ENCODE measurements at places on chromosomes 12 and 14.

- no peak for DNase-seq
These were observed 38.7 kb upstream of the DUSP6 start for GRCh38 chr12:89390802-89391673.

DNA sequence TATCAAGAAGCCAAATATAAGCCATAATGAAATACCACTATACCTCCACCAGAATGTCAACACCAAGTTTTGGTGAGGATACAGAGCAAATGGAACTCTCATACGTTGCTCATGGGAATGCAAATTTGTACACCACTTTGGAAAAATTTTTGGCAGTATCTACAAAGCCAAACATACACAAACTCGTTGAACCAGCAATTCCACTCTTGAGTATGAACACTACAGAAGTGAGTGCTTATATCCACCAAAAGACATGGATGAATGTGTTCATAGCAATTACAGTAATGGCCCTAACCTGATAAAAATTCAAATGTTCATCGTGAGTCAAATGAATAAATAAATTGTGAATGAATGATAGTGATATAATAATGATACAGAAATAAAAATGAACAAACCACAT, 24.8 kb downstream of the C12orf71 start:
- DNase-seq = no peak

DNA sequence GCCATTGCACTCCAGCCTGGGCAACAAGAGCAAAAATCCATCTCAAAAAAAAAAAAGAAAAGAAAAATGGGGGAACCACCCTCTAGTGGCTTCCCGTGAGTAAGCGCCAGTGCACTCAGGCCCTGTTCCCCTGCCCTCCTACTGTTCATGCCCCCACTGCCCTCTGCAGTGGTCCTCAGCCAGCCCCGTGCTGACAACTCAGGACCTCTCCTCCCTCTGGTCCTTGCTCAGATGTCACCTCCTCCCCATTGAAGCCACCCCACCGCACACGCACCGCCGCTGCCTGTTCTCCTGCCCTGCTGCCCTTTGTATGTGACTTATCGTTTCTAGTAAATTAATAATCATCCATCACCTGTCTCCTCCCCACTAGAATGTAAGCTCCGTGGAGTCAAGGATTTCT, 58.8 kb upstream of the DYNC1H1 start:
- no peak for DNase-seq

DNA sequence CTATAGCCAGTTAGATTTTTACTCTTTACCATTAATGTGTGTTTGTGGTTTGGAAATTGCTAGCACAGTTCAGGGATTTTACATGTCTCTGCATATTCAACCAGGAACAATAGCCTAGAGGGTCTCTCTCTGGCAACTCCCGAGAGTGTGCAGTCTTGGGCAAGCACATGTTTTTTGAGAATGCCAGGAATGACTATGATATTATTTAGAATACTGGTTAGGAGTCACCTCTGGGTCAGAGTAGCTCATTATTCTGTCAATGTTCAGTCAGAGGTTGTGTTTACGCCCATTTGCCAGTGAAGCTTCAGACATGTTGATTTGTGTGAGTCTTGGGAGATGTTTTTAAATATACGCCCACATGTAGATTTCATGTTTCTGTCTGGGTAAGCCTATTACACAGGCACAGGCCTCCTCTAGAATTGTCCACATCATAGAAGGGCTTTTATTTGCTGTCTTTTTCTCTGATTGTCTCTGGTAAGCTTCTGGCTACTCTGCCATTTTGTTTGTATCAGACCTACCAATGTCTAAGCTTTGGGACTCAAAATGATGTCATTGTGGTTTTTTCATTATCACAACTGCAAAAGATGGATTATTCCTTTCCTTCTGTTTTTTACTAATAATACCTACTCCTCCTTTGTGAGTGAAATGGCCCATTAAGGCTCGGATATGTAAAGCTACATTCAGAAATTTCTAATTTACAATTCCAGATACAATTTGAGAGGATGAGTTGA, 203.1 kb upstream of the PPFIA2 start:
- DNase-seq = no peak

- peak; percentile 13 for DNase-seq
These were observed 116.7 kb downstream of the BEGAIN start for GRCh38 chr14:100470523-100470897.

DNA sequence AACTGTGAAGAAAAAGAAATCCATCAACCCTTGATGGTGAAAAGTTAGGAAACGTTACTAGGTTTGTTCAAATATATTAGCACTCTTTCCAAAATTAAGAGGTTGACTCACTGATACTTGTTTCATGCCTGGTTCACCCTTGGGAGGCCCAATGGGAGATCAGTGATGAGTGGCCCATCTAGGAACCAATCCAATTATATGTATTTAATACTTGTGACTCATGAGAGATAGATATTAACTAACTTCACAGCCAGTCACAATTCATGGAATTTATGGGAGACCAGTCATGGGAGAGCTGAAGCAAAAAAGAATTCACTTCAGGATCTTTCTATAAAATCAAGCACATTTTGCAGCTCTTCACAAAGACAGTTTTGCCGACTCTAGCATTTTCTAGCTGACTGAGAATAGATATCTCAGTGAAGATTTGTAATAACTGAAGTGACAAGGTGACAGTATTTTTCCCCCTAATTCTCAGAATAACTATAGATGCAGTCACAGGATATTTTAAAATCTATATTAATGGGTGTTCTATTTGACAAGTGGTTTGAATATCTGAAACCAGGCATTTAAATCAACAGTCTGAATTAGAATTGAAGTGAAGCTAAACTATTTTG, 230.2 kb downstream of the EPS8 start:
- DNase-seq = peak; percentile 33

DNA sequence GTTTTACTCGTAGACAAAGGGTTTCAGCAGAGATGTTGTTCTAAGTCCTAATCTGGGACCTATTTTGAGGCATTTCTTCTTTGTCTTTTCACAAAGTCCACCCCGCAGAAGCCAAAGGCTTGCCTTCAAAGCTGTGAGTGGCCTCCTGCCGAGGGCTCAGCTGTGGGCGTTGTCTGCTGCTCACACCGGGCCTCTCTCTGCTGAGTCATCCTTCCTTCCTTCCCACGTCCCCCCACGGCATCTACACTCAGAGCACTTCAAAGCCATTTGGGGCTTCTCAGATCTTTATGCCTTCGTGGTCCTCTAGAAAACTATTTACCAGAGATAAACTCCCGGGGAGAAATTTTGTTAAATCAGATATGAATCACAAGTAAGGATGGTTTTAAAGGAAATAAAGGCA, 115.9 kb upstream of the TMPO start:
- DNase-seq = peak; percentile 22

DNA sequence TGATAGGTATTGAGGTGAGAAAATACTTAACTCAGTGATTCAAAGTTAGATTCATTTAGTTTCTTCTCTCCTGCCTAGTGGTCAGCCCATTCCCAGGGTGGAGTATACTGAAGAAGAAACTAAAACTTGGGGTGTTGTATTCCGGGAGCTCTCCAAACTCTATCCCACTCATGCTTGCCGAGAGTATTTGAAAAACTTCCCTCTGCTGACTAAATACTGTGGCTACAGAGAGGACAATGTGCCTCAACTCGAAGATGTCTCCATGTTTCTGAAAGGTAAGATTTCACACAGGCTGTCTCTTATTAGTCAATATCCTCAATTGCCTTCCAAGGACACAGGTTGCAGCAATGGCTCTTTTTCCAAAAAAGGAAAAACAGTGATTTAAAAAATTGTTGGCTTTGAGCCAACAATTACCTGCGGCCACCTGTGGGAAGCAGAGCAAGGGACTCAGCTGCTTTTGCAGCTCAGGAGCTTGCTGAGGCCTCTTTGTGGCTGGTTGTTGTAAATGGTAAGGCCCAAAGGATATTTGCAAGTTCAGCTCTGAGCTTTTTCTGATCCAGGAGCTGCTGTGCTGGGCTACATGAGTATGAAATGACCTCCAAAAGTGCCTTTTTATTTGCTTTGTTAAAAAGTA, 33.9 kb downstream of the TPH2 start:
- DNase-seq = no peak

GRCh38 chr12:42932936-42933335, 343.4 kb upstream of the PRICKLE1 start:
- no peak for DNase-seq

DNA sequence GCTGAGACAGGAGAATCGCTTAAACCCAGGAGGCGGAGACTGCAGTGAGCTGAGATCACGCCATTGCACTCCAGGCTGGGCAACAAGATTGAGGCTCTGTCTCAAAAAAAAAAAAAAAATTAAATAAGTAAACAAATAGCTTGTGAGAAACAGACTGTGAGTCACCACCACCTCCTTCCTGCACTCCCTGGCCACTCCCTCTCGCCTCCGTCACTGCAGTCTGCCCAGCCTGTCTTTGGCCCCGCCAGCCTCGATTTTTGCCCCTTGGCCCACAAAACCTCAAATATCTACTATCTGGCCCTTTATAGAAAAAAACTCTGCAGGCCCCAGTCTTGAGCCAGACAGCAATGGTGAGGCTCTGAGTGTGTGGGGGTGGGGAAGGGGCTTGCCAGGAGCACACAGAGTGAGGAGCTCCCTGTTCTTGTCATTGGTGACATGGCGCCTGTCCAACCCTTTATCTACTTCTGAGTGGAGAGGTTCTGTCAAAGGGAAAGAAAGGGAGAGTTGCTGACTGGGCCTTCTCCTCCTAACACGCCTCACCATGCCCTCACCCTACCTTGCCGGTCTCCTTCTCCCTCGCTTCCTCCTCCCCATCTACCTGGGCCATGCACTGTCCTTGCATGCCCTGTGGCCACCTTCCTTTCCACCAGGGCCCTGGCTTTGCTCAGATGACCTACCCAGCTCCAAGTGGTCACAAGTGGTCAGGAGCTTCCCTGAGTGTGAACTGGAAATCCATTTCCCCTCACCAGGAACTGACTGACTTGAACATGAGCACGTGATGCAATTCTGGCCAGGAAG, 22.1 kb downstream of the LGMN start:
- no peak for DNase-seq

- peak; percentile 3 for DNase-seq
These were observed 458.3 kb upstream of the SEL1L start for GRCh38 chr14:81991998-81992397.

- no peak for DNase-seq
These were observed 291.9 kb downstream of the SOX5 start for GRCh38 chr12:23657598-23657997.

GRCh38 chr12:89453121-89453978, 71.2 kb downstream of the GALNT4 start:
- no peak for DNase-seq

GRCh38 chr12:31860401-31860800, 98.8 kb upstream of the RESF1 start:
- no peak for DNase-seq

DNA sequence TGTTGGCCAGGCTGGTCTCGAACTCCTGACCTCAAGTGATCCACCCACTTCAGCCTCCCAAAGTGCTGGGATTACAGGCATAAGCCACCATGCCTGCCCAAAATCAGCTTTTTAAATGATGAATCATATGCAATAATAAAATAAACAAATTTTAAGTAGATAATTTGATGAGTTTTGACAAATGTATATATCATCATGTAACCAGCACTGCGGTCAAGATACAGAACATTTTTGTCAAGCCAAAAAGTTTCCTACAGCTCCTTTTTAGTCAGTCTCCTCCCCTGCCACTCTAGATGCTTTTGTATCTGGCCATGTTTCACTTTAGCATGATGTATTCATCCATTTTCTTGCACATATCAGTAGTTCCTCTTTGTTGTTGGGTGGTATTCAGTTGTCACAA, 17.2 kb downstream of the FRMD6 start:
- no peak for DNase-seq
